ENCODE measurements at places on chromosomes 13 and 19. TPM values are rescaled to one million over a fixed set of nuclear protein-coding genes. Genes with fewer than 3 reads are reported as not detected.

DNA sequence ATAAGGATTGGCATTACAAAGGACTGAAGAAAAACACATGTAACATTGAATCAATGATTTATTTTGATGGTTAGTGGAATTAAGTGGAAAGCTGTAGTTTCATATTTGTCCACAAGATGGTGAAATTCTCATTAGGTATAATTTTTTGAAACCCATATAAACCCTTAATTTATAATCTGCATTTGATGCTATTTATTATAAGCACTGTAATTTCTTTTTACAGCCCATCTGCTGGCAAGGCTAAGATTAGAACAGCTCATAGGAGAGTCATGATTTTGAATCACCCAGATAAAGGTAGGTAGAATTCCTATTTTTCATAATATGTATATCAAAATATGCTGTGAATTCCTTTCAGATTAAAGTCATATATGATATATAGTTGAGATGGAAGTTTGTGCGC, 62.2 kb downstream of the DNAJC15 start:
- H3K4me1 ChIP-seq = peaks cover 22% of the 10 kb centered on the region
- no peak overlapping the region for H3K4me3 ChIP-seq
- no peak for DNase-seq
- H3K27ac ChIP-seq = no peak overlapping the region
- H3K27me3 ChIP-seq = no peaks in the 10 kb centered on the region
- H3K36me3 ChIP-seq = peaks cover 5% of the 10 kb centered on the region

- DNase-seq = no peak
- no peaks in the 10 kb centered on the region for H3K27me3 ChIP-seq
- H3K4me3 ChIP-seq = no peak overlapping the region
- H3K4me1 ChIP-seq = no peaks in the 10 kb centered on the region
- H3K36me3 ChIP-seq = no peaks in the 10 kb centered on the region
These were observed 327.5 kb upstream of the DACH1 start for GRCh38 chr13:72194523-72194922.

GRCh38 chr13:113176280-113176679, 17.8 kb downstream of the PROZ start:
- H3K4me1 ChIP-seq = peaks cover 6% of the 10 kb centered on the region
- H3K4me3 ChIP-seq = peak overlapping the region; percentile 11
- peak overlapping the region; percentile 70 for H3K27ac ChIP-seq

GRCh38 chr13:99357131-99357596, 50.0 kb upstream of the GPR183 start:
- peaks cover 100% of the 10 kb centered on the region for H3K4me1 ChIP-seq
- DNase-seq = peak; percentile 73
- no peaks in the 10 kb centered on the region for H3K27me3 ChIP-seq
- H3K27ac ChIP-seq = peak overlapping the region; percentile 98
- peak overlapping the region; percentile 88 for H3K4me3 ChIP-seq

GRCh38 chr19:39401549-39402345, 4.9 kb upstream of the ZFP36 start:
- H3K36me3 ChIP-seq = peaks cover 2% of the 10 kb centered on the region
- peak; percentile 86 for DNase-seq
- peaks cover 88% of the 10 kb centered on the region for H3K4me1 ChIP-seq
- peak overlapping the region; percentile 90 for H3K27ac ChIP-seq
- no peaks in the 10 kb centered on the region for H3K27me3 ChIP-seq
- H3K4me3 ChIP-seq = peak overlapping the region; percentile 43

- H3K36me3 ChIP-seq = peaks cover 1% of the 10 kb centered on the region
- H3K27ac ChIP-seq = no peak overlapping the region
- H3K27me3 ChIP-seq = no peaks in the 10 kb centered on the region
- H3K4me3 ChIP-seq = no peak overlapping the region
- H3K4me1 ChIP-seq = peaks cover 39% of the 10 kb centered on the region
These were observed 4.1 kb upstream of the UBAC2 start for GRCh38 chr13:99196466-99197116.

DNA sequence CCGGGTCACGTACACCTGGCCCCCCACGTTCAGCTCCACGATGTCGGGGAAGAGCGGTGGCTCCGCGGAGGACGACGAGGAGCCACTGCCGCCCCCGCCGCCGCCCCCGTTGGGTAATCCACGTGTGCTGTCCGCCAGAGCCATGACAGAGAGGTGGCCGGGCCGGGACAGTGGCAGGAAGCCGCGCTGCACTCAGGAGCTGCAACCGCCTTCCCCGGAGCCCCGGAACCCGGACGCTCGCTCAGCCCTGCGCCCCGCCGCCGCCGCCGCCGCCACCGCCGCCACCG, 257 bp downstream of the KCTD12 start:
- no peaks in the 10 kb centered on the region for H3K36me3 ChIP-seq
- peaks cover 29% of the 10 kb centered on the region for H3K27me3 ChIP-seq
- peak overlapping the region; percentile 87 for H3K4me3 ChIP-seq

DNA sequence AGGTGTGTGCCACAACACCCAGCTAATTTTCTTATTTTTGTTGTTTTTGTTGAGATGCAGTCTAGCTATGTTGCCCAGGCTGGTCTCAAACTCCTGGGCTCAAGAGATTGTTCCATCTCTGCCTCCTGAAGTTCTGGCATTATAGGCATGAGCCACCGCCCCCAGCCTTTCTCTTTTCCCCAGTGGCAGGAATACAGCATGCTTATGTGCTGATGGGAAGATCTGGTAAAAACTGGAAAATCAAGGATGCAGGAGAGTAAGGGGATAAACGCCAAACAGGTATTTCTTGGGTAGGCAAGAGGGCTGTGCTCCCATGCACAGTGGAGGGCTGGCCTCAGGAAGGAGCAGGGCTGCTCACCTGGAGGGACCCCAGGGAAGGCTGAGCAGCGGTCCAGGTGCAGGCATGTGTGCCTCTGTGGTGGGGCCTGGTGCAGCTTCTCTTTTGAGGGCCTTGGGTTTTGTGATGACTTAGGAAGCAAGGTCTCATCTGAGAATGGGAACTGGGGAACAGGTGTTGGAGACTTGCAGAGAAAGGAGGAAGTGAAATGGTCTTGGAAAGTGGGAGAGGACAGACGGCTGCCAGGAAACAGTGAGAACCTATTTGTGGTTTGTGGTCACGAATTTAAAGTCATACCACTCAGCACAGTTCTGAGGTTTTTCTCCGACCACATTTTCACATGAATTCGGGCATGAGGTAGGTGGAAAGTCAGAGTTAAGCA, 106.5 kb downstream of the TEX26 start:
- peak overlapping the region; percentile 44 for H3K4me3 ChIP-seq
- H3K27me3 ChIP-seq = peaks cover 32% of the 10 kb centered on the region
- DNase-seq = peak; percentile 45
- peaks cover 42% of the 10 kb centered on the region for H3K4me1 ChIP-seq
- peaks cover 4% of the 10 kb centered on the region for H3K36me3 ChIP-seq
- peak overlapping the region; percentile 73 for H3K27ac ChIP-seq

ZNF625 gene
- total RNA-seq = 3.2 TPM

Measured in activated T-cell treated with anti-CD3 and anti-CD28 coated beads, Interleukin-2, amount 50 U/mL, for 72 hours (primary cell).